ENCODE measurements at places on chromosomes 11 and 22.
A peak's percentile ranks its signal among the peaks of the same experiment; 100 is the strongest.

GRCh38 chr11:126588630-126589491, 233.4 kb downstream of the ST3GAL4 start:
- DNase-seq = no peak

GRCh38 chr11:44766112-44766971, 39.6 kb downstream of the TSPAN18 start:
- no peak for DNase-seq

DNA sequence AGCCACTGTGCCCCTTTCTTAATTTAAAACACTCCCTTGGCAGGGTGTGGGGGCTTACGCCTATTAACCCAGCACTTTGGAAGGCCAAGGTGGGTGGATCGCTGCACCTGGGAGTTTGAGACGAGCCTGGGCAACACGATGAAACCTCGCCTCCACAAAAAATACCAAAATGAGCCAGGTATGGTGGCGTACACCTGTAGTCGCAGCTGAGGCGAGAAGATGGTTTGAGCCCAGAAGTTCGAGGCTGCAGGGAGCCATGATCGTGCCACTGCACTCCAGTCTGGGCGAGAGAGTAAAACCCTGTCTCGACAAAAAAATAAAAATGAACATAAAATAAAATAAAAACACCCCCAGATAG, 45.0 kb downstream of the LINC01488 start:
- no peak for DNase-seq

GRCh38 chr11:65266210-65266609, 4.4 kb downstream of the POLA2 start:
- no peak for DNase-seq

DNA sequence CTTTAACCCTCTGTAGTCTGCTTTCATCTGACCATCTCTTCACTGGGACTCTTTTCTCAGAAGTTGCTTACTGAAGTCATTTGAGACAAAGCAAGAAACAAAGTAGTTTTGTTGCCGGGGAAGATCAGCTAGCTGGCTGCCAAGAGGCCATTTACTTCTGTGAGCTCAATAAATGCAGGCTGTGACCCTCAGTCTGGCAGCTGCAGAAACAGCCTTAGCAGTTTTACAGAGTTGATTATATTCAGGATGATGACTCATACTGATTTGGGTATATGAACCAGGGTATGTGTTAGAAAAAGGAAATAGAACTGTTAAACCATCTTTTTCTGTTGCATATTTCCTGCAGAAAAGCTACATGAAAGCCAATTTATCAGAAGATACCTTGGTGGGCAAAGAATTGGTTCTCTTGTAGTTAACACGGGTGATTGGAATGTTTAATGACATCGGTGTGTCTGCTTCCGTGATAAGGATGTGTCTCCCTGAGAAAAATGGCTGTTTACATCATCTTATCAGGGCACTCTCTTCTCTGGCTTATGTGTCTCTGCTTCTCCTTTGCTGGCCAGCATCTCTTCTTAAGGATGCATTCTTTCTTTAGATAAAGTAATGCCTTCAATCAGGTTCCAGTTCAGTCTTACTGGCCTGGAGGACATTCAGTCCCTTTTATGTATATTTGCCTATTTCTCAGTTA, 18.5 kb downstream of the FIBIN start:
- no peak for DNase-seq

DNA sequence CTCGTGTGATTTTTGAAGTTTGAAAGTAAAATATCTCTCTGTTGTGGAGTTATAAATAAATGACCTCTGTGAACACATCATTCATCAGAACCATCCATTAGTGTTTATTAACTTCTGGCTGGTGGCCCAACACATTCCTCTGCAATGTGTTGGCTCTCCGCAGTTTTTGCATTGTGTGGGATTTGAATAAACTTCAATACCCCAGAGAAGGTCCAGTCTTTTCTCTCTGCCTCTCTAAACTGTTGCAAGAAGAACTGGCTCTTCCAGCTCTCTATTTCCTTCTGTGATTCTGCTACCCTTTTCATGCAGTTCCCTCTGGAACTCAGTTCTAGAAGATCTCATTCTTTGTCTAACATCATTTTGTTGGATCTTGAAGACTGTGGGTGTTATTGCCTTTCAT, 125.0 kb upstream of the ARHGAP42 start:
- no peak for DNase-seq

DNA sequence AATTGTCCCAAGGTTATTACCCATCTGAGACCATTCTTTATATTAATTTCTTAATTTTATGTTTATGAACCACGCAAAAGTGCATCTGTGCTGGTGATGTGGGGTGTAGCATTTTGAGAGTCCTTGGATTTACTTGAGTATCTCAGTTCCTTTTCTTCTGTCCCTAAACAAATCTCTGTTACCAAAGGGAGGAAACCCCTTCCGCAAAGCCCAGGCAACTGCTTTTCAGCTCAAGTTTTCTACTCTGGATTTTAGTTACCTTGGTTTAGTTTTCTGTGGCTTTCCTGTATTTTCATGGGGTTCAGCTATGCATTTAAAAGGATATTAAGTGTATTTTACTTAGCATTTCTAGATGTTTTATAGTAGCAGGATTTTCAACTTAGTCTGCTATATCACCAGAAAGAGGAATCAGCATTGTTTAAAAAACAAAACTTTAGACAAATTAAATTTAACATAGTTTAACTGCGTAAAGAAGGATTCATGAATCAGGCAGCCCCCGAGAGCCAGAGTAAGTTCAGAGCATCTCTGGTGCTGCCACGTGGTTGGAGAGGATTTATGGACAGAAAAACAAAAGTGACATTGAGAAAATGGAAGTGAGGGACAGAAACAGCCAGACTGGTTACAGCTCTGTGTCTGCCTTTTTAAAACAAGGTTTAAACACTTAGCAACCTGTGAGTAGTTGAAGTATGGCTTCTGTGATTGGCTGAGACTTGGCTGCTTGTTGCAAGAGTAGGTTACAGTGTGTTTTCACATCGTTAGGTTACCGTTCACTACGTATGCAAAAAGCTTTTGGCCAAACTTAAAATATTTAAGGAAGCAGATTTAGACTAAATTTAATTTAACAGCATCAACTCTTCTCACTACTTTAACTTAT, 9.6 kb downstream of the ADM start:
- peak; percentile 29 for DNase-seq

- DNase-seq = no peak
Measured at GRCh38 chr11:94171693-94172440, 43.2 kb downstream of the PANX1 start.

DNA sequence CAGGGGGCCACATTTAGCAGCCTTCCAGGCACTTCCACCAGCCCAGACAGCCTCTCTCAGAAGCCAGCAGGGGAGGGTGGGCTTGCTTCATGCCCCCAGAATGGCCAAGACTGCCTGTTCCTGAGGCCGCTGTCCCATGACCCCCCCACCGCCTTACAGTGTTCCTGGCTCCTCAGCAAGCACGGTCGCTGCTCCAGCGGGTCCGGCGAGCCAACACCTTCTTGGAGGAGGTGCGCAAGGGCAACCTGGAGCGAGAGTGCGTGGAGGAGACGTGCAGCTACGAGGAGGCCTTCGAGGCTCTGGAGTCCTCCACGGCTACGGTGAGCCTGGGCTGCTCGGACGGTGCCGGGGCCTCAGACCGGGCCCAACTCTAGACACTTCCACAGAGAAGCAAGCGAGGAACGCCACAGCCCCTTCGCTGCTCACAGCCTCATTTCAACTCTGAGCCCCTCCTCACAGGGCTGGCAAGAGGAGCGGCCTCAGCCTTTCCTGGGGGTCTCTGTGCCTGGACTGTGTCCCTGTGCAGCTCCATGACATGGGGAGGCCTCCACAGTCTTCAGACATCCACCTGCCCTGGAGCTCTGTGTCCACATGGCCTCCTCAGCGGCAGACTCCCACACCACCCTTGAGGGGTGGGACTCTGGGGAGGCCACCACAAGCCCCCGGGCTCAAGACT, 668 bp downstream of the F2 start:
- DNase-seq = no peak

DNA sequence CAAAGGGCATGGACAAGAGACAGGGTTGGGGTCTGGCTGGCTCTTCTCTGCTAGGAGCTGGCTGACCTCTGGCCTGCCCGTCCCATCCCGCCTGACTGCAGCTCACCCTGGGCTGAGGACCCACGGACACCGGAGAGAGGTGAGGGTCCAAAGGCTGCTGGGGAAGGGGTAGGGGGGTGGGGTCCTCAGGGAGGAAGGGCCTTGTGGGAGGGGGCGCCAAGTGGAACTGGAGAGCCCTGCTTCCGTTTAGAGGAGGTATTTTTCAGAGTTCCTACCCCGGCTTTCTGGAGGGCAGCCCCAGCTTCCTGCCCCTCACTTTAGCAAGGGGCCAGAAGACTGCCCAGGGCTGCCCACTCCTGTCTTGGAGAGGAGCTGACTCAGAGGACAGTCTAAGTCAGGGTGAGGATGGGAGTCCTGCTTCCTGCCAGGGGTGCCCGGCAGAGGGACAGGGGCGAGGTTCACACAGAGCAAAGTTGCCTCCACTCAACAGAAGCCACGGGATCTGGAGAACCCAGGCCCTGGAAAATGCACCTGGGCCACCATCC, 7.1 kb downstream of the LARGE2 start:
- DNase-seq = no peak

DNA sequence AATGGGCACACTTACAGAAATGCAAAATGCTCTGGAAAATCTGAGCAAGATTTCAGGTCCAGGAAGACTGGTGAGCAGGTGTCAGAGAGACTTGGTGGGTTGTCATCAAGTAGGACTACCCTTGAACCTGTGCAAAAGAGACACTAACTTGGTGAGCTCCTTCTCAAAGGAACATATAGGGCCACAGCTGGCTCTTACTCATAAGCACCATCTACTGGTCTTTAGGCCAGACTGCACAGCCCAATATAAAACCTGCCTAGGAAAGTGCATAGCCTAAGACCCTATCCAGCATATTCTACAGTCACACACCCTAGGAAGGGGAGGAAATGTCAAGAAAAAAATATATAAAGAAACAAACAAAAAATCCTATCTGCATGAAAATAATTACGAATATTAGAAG, 18.2 kb upstream of the OR10W1 start:
- no peak for DNase-seq

DNA sequence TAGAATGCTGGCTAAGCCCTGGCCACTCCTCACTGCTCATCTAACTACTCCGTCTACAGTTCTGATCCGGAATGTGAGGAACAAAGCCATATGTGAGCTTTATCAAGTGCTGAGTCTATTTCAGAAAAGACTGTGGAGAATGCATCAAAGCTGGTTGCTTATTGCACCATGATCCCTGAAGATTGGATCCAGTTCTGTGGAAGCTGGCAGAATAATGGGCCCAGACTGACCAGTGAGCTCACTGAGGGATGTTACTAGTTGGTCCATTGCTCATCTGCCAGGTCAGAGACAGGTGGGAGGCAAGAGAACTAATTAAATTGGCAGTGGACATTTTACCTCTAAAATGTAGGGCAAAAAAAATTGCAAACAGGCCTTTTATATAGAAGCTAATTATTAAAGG, 681.3 kb downstream of the NTM start:
- DNase-seq = no peak

DNA sequence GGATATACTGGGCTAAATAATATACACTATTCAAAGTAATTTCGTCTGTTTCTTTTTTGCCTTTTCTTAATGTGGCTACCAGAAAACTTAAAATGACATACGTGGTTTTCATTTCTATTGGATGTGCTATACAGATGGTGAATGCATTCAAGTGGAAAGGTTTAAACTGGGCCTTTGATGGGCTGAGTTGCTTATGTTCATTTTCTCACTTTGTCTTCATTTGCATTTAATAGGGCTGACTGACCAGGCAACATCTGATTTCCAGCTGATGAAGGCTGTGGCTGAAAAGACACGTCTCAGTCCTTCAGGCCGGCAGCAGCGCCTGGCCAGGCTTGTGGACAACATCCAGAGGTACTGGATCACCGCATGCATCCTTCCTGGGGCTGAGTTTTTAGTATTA, 27.9 kb downstream of the PIWIL4 start:
- no peak for DNase-seq

DNA sequence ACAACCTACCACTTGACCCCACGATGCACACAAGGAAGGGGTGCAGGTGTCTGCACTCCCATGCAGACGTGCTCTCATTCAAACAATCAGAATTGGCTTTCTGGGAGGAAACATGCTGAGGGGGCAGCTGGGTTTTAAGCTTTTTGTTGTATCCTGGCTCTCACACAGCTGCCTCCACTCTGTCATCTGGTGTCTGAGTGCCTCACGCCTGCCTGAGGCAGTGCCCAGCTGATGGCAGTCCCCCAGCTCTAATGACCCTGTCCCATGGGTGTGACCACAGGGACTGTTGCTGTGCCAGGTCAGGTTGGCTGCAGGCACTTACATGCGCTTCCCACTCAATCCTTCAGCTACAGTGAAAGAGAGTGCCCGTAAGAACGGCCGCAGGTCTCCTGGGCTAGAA, 53.7 kb downstream of the ARFGAP3 start:
- DNase-seq = no peak

DNA sequence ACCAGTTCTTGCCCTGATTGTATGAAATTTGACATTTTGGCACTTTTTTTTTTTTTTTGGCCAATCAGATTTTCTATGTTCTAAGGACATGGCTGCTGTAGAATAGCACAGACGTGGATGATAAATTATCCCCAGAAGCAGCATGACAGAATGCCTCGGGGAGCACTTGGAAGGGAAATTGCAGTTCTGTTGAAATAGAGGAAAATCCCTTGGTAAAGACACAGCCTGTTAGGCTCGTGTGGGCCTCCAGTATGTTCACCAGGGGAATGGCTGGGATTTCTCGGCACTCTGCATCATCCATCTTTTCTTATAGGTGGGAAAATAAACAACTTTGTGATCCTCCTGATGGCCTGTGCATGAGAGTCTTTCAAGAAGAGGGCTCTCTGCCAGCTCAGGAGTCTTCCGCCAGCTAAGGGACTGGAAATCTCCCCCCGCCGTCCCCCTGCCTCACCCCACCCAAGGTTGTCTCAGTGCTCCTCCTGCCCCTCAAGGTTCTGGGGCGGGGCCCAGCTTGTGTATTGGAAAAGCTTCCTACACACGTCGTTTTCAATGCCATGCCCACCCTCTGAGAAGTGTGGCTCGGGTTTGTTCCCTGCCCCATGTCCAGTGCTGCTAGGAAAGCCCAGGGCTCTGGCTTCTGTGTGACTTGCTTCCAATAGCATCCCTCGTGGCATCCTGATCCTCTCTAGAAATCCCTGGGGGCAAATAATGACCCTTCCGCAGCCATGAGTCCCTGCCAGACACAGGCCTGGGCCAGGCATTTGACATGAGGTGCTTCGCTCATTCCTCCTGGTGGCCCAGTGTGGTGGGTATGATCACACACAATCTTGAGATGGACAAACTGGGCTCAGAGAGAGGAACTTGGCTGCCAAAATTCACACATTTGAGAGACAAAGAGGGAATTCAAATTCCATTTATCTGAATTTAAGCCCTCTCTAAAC, 70.6 kb upstream of the ATXN10 start:
- DNase-seq = no peak

- no peak for DNase-seq
Measured at GRCh38 chr22:28051787-28052356, 132.8 kb upstream of the PITPNB start.

- DNase-seq = no peak
Measured at GRCh38 chr22:50464451-50464850, 10.4 kb downstream of the SBF1 start.

GRCh38 chr11:26993965-26994457, at the start of gene FIBIN:
FIBIN (plus strand) TSS chr11:26994112; CDS start chr11:26994527, 415 bp downstream.
- no peak for DNase-seq

All from CD8-positive, alpha-beta memory T cell (primary cell).